Transverse colon (tissue), 4 donors: ENCODE measurements at places on chromosomes 2 and 18. TPM values are rescaled to one million over a fixed set of nuclear protein-coding genes. Genes with fewer than 3 reads are reported as not detected.

The GNLY gene
- total RNA-seq = not detected

The AMER3 gene
- 0.32 TPM for total RNA-seq

The SCG2 gene
- 0.37 TPM for total RNA-seq

The EMILIN2 gene
- total RNA-seq = 89.4 TPM

The BUB1 gene
- total RNA-seq = 6.7 TPM

The C18orf54 gene
- total RNA-seq = 0.37 TPM

The CXCR2 gene
- total RNA-seq = not detected

DNA sequence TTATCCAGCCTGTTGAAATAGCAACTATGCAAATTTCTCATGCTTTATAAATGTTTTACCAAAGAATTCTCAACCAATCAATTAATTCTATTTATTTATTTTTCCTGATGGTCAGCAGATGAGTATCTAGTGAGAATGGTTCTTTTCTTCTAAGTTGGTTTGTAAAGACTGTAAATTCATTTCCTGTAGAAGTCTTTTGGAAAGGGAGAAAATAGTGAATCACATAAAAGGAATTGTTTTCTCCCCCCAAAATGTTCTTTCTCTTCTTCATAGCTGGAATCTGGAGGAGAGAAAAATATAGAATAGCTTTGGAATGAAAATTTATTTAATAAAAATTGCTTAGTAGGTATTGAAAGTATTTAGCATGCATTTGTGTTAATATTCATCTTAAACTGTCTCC is 836.1 kb upstream of the ZEB2 start:
- DNase-seq = no peak
- H3K27ac ChIP-seq = no peak overlapping the region
- H3K36me3 ChIP-seq = no peaks in the 10 kb centered on the region
- H3K4me1 ChIP-seq = no peaks in the 10 kb centered on the region
- no peaks in the 10 kb centered on the region for H3K27me3 ChIP-seq

DNA sequence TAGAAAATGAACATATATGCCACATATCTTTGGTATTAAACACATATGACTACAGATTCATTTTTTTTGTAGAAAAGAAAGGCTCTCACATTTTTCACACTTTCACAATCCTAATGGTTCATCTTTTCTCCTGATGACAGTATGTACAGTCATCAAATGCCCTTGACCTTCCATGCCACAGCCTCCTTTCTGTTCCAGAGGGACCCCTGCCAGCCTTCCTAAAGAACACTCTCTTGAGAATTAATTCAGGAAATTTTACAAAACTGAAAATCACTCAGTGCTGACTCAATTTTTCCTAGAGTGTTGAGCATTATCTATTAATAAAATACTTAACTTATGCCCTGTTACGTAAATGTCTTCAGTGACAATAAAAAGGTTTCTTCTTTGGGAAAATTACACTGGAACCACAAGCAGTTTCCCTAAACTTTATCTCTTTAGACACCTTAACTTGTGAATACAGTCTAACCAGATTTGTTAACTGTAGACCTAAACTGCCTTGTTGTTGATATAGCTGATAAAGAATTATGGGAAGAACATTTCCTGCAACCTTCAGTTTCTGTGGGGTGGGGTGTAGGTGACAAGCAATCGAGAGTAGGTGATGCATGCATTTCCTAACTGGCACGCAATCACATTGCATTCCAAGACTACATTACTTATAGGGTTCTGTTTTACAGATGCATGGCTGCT is 15.3 kb upstream of the ACOXL start:
- H3K4me3 ChIP-seq = no peak overlapping the region
- peaks cover 6% of the 10 kb centered on the region for H3K4me1 ChIP-seq
- no peak for DNase-seq
- H3K27me3 ChIP-seq = no peaks in the 10 kb centered on the region
- no peaks in the 10 kb centered on the region for H3K36me3 ChIP-seq

DNA sequence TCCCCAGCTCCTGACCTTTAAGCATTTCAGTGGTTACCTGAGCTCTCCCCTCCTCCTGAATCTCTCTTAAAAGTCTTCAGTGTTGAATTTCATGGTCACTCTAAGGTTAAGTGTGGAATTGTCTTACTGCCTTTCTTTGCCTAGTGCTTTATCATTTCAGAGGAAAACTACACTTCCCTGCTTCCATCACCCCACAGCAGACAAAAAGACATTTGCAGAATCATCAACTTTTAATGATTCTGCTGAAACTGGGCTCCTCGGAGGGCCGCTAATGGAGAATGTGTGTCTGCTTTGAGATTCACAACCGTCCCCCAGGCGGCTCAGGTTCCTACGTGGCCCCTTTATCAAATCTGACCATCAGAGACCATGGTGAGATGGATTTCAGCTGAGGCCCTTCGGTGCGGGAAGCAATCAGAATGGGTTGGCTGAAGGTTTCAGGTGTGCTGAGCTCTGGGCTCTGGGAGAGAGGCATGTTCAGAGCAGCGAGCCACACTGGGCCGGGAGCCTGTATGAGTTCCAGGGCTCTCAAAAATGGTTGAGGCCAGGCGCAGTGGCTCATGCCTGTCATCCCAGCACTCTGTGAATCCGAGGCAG is 41.9 kb upstream of the TBC1D8 start:
- no peaks in the 10 kb centered on the region for H3K36me3 ChIP-seq
- H3K4me1 ChIP-seq = no peaks in the 10 kb centered on the region
- H3K4me3 ChIP-seq = no peak overlapping the region
- DNase-seq = no peak
- H3K27me3 ChIP-seq = no peaks in the 10 kb centered on the region

GRCh38 chr2:241268306-241268705 is 47.2 kb downstream of the HDLBP start:
- H3K36me3 ChIP-seq = peaks cover 21% of the 10 kb centered on the region
- H3K4me3 ChIP-seq = no peak overlapping the region
- peaks cover 10% of the 10 kb centered on the region for H3K4me1 ChIP-seq
- no peaks in the 10 kb centered on the region for H3K27me3 ChIP-seq
- DNase-seq = no peak

- no peak for DNase-seq
- H3K4me1 ChIP-seq = no peaks in the 10 kb centered on the region
- no peak overlapping the region for H3K4me3 ChIP-seq
- no peaks in the 10 kb centered on the region for H3K36me3 ChIP-seq
Measured at GRCh38 chr2:50221106-50221505, 810.8 kb downstream of the NRXN1 start.

- H3K27ac ChIP-seq = no peak overlapping the region
- H3K27me3 ChIP-seq = no peaks in the 10 kb centered on the region
- H3K36me3 ChIP-seq = no peaks in the 10 kb centered on the region
- DNase-seq = no peak
- H3K4me1 ChIP-seq = no peaks in the 10 kb centered on the region
Measured at GRCh38 chr2:31075941-31076590, 62.2 kb downstream of the GALNT14 start.

- H3K27me3 ChIP-seq = no peaks in the 10 kb centered on the region
- DNase-seq = no peak
- H3K27ac ChIP-seq = no peak overlapping the region
- H3K4me1 ChIP-seq = no peaks in the 10 kb centered on the region
- no peaks in the 10 kb centered on the region for H3K36me3 ChIP-seq
Measured at GRCh38 chr18:62026586-62026985, 133.8 kb upstream of the RNF152 start.

DNA sequence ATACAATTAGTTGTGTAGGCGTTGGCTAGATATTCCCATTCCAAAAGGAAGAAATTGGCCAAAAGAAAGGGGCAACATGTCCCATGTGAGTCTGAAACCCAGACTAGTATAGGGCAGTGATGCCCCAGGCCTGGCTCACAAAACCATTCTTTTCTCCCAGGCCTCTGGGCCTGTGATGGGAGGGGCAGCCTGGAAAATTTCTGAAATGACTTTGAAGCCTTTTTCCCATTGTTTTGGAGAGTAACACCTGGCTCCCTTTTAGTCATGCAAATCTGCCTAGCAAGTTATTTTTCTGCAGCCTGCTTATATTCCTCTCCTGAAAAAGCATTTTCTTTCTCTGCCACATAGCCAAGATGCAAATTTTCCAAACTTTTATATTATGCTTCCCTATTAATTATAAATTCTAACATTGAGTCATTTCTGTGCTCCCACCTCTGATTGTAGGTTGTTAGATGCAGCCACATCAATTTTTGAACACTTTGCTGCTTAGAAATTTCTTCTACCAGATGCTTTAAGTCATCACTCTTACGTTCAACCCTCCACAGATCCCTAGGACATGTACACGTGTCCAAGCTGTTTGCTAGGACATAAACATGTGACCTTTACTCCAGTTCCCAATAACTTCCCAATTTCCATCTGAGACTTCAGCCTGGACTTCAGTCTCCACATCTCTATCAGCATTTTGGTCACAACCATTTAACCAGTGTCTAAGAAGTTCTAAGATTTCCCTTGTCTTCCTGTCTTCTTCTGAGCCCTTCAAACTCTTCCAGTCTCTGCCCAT is 76.1 kb upstream of the MC4R start:
- no peak overlapping the region for H3K27ac ChIP-seq
- DNase-seq = no peak
- H3K4me1 ChIP-seq = no peaks in the 10 kb centered on the region
- no peaks in the 10 kb centered on the region for H3K27me3 ChIP-seq

GRCh38 chr18:154151-154550 is 4.2 kb upstream of the USP14 start:
- no peaks in the 10 kb centered on the region for H3K27me3 ChIP-seq
- no peak overlapping the region for H3K27ac ChIP-seq
- no peaks in the 10 kb centered on the region for H3K36me3 ChIP-seq
- H3K4me3 ChIP-seq = no peak overlapping the region
